ENCODE measurements at places on chromosomes 12 and 14.

DNA sequence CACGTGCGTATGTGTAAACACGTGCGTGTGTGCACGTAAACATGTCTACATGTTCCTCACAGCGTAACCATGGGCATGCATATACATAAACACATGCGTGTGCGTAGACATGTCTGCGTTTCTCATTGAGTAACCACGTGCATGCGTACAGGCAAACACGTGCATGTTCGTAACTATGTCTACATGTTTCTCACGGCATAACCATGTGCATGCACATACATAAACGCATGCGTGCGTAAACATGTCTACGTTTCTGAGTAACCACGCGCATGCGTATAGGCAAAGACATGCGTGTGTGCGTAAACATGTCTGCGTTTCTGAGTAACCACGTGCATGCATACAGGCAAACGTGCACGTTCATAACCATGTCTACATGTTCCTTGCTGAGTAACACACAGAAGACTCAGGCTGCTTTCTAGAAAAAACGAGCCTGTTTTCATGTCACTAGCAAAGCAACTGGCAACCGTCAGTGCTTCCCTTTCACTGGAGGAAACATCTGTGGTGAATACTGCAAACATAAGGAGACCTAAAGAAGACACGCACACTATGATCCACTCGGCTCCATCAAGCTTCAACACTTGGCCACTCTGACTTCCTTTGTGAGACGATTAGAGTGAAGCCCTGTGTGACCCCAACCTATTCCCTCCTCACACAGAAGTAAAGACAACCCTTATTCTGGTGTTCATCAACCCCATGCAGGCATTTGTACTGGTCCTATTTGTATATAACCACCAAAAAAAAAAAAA, 28.8 kb downstream of the POLE start:
- no peak for DNase-seq

- DNase-seq, result no peak
Observed at GRCh38 chr12:119681728-119682638, 14.1 kb downstream of the PRKAB1 start.

DNA sequence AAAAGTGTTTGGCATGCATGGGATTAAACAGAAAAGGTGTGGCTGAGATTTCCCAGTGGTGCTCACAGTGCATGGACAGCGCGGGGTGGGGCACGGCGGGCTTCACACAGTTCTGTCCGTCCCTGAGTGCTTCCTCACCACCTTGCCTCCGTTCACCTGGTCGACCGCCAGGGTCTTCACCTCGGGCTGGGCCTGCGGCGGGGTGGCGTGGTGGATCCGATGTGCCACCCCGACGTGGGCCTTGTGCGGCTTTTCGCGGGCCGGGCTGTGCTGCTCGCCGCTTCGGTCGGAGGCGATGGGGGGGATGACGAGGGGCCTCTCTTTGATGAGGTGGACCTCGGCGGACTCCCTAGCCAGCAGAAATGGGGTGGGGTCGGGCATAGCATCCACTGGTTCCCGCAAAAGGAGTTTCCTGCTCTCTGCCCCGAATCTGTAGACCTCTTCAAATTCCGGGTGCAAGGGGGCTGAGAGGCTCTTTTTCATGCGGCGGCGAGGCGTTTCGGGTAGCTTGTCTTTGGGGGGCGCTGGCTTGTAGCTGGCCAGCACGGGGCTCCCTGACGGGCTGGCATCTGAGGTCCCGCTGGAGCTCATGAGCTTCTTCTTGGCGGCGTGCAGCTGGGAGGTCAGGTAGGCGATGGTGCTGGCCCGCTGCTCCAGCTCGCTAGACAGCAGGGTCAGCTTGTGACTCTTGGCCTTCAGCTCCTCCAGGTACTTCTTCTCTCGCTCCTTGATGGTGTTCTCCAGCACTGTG, 35.5 kb downstream of the CCDC92 start:
- no peak for DNase-seq

DNA sequence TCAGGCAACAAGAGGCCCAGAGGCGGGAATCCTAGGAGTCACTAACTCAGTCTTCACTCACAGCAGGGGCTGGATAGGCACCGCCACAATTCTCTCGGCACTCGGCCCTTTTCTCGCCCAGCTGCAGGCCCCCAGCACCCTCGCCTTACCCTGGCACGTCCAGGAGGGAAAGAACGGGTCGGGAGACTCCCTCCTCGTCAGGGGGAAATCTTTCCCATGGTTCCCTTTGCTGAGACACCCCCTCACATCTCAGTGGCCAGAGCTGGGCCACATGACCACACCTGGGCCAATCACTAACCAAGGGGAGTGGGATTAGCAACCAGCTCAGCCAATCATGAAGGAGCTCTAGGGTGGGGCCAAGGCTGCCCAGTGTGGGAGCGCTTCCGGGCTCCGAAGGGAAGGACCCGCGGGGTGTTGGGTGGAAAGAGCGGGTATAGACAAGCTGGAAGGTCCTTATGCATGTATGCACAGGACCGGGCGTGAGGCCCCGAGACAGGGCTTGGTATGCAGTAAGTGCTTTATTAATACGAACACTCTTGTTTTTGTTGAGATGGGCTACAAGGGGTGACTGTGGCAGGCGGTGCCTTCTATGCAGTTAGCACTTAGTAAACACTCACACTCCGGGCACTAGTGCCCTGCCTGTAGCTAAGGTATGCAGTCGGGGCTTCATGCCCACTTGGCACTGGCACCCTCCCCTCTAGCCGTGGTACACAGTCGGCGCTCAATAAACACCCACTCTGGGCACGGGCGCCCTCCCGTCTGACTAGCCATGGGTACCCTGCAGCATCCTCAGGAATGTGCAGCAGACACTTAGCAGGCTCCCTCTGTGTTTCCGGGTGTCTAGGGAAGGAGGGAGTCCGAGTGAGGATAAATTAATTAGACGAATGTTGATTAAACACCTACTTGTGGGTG, 40.3 kb downstream of the ADGRD1 start:
- no peak for DNase-seq

DNA sequence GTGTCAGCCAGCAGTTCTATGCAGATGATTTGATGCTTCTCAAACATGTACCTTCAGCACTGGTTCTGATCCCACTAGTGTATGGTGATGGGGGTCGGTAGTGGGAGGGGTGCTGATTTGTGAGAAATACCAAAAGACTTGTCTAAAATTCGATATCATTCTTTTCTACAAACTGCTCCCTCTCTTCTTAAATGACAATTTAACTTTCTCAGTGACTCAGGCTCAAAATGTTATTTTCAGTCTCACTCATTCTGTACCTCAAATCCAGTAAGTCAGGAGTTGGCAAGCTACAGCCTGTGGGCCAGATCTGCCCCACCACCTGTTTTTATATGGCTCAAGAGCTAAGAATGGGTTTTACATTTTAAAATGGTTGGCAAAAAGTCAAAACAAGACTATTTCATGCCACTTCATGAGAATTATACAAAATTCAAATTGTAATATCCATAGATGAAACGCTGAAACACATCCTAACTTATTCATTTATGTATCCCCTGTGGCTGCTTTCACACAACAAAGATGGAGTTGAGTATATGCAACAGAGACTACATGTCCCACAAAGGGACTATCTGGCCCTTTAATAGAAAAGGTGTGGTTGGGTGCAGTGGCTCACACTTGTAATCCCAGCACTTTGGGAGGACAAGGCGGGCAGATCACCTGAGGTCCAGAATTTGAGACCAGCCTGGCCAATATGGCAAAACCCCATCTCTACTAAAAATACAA, 6.6 kb upstream of the NOP2 start:
- DNase-seq, result no peak

DNA sequence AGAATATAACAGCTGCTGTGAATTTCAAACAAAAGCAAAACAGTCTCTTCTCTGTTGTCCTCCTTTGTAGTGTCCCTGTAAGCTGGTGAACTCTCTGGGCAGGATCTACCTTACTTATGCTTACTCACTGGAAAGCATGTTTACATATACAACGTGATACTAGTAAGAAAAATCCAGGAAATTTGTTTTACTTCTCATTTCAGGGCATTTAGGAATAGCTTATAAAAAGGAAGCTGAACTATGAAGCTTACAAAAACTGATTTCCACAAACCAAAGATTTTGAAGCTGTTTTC, 311.0 kb downstream of the NOVA1 start:
- DNase-seq, result no peak

All from anterior cingulate cortex (tissue), 58 donors.